Activated CD8-positive, alpha-beta memory T cell treated with anti-CD3 and anti-CD28 coated beads for 1 hour (primary cell): ENCODE measurements at places on chromosomes 5 and 9.

DNA sequence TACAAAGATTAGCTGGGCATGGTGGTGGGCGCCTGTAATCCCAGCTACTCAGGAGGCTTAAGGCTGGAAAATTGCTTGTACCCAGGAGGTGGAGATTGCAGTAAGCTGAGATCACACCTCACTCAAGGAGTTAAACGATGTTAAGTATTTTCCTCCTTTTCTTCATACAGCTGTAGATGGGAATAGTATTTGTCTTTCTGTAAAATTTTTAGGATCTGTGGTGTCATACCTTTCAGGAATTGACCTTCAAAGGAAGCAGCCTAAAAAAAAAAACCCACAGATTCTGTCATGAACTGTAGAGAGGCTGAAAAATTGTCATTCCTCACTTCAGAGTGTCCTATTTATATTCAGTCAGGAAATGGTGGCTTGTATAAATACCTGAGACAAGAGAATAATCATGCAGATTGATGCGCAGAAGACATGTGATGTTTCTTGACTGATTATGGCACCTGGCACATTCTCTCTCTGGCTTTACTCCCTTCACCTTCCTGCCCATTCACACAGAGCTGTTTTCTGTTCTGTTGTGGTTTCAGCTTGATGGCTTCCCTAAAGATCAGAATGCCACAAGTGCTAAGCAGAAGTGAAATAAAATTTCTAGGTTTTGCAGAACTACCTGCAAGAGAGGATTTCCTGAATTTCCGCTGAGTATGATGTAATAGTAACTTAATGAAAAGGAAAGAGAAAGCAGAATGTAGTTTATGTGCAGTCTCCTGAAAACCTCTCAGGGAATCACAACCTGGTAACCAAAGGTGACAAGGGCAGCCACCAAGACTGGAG lies 3.8 kb downstream of the IFNA1 start:
- DNase-seq = no peak

- DNase-seq = no peak
These were observed 12.3 kb downstream of the MVB12B start for GRCh38 chr9:126338945-126339344.

DNA sequence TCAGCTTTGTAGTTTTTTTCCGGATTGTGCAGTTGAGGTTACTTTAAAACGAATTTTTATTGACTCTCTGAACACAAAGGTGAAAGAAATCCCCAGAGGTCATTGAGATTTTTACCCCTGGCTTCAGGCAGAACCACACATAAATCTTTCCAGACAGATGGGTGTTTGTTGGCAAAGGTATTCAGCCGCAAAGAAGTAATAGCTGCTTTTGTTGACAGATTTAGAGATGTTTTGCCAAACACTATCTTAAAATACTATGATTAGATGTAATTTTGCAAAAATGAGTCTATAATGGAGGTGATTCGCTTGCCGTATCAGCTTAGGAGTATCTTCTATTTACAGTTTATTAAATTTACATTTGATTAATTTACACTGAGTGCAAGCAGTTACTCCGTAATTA lies 418.3 kb upstream of the CLINT1 start:
- DNase-seq = no peak

- no peak for DNase-seq
These were observed 136.7 kb upstream of the NFIL3 start for GRCh38 chr9:91560301-91560700.

DNA sequence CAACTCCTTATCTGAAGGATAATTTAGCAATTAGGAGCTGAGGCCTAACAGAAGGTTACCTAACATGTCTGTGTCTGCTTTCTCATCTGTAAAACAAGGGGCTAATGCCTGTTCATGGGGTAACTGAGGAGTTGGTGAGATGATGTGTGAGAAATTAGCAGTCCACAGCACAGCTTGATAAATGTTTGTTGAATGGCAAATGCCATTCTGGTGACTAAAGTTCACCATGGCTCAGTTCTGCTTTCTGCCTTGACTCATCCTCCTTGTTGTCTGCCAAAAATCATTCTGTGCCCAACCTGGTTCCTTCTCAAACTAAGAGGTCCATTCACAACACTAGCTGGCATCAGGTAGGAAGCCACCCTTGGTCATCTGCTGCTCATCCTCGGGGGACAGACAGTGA lies 552.0 kb upstream of the KLF4 start:
- DNase-seq = no peak
